NCI-H524 (cell line): ENCODE measurements at places on chromosomes 2 and 18.

GRCh38 chr2:28381225-28382180 lies 11.2 kb upstream of the FOSL2 start:
- DNase-seq = no peak

- no peak for DNase-seq
These were observed 3.0 kb upstream of the ASB1 start for GRCh38 chr2:238423561-238424312.

GRCh38 chr18:44799382-44799906 lies 118.8 kb downstream of the SETBP1 start:
- no peak for DNase-seq

GRCh38 chr2:18104595-18105224 lies 226.2 kb downstream of the KCNS3 start:
- no peak for DNase-seq

- DNase-seq = no peak
These were observed 13.8 kb downstream of the ROCK2 start for GRCh38 chr2:11330457-11331142.

GRCh38 chr2:129492548-129492947 lies 486.9 kb upstream of the RAB6C start:
- DNase-seq = peak; percentile 21

DNA sequence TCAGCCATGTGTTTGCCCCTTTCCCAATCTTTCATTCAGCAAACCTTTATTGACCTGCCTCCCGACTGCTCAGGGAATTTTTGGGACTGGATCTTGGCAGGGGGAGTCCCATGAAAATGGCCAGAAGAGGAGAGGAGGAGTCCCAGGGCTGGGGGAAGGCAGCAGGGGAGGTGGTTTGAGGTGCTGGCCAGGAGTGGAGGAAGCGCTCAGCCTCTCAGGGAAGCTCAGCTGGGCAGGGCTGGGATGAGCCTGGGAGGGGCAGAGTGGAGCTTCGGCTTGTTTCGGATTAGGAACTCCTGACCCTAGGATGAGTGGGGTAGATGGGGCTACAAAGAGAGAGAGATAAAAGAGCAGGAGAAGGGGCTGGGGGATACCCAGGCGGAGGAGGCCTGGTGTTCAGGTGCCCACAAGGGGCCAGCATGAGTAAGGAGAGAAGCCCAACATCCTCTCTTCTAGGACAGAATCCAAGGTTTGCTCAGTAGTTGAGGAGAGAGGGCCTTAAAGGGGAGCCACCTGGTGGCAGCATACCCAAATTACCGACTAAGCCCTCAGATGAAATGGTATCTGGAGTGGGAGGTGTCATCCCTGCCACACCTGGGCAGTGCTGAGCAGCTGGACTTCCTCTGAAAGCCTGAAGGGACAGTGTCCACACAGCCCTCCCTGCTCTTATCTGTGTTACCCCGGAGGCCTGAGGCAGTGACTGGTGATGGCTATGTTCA lies 91.1 kb downstream of the INHBB start:
- DNase-seq = no peak

- no peak for DNase-seq
These were observed 33.1 kb downstream of the RAMP1 start for GRCh38 chr2:237892478-237892877.

DNA sequence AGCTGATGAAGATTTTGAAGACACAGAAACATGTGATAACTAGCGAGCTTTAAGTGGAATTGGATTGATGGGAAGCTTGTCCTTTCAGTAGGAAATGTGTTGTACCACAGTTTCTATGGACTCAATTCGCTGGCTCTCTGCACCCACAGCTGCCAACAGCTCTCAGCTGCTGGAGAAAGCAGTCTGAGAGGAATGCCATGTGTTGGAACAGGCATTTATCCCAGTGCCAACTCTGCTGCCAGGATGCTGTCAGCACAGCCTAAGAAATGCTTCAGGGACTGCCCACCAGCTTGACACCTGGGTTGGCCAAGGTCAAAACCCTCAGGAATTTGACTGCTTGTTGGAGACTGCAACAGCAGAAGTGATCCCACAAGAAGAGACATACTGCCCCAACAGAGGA lies 193.0 kb upstream of the THSD7B start:
- DNase-seq = no peak

GRCh38 chr2:199940373-199940772 lies 14.9 kb downstream of the TYW5 start:
- DNase-seq = no peak

GRCh38 chr18:57657542-57657941 lies 35.9 kb upstream of the NARS1 start:
- no peak for DNase-seq

DNA sequence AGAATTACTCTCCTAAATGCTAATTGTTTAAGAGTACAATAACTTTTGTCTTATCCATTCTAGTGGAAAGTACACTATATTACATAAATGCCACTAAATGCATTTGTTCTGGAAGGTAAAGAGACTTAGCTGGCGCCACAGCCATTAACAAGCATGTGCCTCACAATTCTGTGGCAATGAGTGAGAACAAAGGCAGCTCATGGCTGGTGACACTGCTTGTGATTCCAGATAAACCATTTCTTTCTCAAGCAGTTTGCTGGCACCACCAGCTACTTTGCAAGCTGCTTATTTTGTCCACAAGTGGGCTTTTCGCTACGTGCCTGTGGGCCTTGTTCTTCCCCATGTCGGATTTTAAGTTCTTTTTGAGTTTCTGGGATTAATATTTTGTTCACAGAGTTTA lies 147.6 kb upstream of the SMAD7 start:
- DNase-seq = no peak

GRCh38 chr2:35976611-35977010 lies 379.0 kb upstream of the CRIM1 start:
- no peak for DNase-seq

DNA sequence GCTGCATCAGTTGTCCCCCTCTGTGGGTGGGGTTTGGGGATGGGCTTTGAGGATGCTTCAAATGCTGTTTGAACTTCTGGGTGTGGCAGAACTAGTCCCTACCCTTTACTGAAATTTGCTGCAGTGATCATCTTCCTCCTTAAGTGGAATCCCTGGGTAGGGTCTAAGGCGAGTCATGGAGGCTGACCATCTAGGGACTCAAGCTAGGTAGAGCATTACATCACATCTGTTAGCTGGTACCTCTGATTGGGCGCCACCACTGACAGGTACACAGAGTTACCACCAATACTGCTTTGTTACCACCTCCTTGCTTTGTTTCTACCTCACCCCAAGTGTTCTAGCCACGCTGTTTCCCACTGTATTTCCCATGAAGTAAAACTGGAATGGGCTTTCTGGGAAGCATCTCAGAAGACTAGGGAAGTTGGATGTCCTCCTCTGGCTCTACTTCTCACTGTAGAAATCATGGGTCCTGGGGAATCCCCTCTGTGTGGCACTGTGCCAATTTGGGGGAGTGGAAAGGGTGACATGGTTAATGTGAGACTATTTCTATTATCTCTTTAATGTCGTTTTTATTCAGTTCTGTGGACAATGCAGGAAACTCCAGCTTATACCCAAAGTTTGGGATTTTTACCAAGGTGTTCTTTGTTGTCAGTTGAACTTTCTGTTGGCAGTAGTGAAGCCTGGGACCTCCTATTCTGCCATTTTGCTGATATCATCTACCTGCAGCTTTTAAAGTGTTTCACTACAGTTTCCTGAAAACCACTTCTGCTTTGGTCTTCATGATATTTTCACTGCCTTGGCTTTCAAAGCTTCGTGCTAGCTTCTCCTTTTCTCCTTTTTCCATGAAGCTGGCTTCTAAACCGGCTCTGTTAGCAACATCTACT lies 14.5 kb upstream of the SULT1C4 start:
- DNase-seq = no peak

DNA sequence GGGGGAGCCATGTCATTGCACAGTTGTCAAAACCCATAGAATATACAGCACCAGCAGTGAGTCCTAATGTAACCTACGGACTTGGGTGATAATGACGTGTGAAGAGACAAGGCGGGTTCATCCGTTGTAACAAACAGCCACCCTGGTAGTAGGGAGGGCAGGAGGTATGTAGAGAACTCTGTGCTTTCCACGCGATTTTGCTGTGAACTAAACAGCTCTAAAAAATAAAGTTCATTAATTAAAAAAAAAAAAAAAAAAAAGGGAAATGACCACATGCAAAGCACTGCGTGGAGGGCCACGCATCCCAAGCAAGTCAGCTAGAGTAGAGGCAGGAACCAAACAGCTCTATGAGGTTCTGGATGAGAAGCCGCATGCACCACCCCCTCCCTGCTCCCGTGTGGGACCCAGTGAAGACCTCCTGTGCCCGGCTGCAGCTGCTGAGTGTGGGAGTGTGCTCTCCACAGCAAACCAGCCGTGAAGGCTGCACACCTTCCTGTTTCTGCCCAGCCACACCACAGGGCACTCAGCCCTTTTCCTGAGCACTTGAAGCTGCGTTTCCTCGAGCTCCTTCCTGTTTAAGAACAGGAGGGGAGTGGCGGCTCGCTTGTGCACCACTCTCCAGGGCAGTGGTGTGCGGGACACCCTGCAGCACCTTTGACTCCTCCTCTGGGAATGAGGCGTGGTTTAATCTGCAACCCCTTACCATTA lies 65.6 kb downstream of the ODC1 start:
- no peak for DNase-seq

DNA sequence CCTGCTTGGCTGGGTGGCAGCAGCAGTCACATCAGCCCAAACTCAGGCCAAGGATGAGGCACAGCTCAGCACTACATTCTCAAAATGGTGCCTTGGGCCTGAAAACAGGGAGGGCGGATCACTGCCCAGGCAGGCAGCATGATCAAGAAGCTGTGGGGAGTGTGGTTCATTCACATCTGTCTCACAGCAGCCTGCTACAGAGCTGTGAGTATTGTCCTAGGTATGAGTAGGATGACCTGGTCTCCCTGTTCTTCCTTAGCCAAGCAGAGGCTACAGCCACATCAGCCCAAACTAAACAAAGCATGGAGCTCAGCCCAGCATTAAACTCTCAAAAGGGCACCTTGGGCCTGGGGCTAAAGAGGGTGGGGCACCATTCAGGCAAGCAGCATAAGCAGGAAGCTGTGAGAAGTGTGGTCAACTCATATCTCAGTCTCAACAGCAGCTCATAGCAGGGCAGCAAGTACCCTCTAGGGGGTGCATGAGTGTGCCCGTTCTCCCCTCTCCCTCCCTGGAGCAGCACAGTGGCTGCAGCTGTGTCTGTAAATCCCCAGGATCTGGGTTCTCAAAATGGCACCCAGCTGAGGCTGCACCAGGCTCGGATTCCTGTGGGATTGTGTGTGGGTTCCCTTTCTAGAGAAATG lies 139.6 kb downstream of the TRABD2A start:
- peak; percentile 44 for DNase-seq

GRCh38 chr2:190551928-190552327 lies 17.4 kb upstream of the NEMP2 start:
- no peak for DNase-seq

- DNase-seq = no peak
These were observed 25.7 kb upstream of the LPIN1 start for GRCh38 chr2:11720752-11721151.

GRCh38 chr18:58590254-58590653 lies 38.6 kb downstream of the ALPK2 start:
- no peak for DNase-seq

DNA sequence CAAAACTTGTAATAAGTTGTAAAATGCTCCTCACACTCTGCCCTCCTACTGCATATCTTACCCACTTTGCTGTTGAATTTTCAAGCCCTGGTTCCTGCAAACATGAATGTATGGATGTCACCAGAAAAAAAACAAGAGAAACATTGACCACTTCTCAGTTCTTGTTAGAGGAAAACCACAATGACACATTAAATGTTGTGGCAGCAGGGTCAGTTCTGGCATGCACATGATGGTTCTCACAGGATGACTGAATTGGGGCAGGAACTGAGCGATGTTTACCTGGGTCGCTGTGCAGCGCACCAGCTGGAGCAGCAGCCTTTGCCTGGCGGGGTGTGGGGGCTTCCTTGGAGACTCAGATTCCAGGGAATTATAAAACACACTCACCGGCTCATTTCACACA lies 14.0 kb upstream of the PRKCE start:
- DNase-seq = no peak

GRCh38 chr18:21930177-21930576 lies 189.6 kb downstream of the MIB1 start:
- no peak for DNase-seq

GRCh38 chr18:24942144-24942543 lies 409.8 kb downstream of the ZNF521 start:
- no peak for DNase-seq

DNA sequence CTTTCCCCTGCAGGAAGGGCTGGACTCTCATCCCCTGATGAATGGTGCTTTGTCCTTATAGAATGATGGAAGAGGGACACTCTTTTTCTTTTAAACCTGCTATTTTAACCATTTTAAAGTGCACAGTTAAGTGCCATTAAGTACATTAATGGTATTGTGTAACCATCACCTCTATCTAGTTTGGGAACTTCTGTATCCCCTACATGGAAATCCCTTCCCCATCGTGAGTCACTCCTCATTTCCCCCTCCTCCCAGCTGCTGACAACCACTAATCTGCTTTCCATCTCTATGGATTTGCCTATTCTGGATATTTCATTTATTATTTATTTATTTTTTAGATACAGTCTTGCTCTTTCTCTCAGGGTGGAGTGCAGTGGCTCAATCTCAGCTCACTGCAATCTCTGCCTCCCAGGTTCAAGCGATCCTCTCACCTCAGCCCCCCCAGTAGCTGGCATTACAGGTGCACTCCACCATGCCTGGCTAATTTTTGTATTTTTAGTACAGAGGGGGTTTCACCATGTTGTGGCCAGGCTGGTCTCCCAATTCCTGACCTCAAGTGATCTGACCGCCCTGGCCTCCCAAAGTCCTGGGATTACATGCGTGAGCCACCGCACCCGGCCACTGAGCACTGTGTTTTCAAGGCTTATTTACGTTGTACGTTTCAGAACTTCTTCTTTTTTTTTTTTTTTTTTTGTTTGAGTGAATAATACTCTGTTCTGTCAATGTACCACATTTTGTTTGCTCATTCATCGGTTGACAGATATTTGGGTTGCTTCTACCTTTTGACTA lies 15.8 kb downstream of the DGKD start:
- DNase-seq = no peak

- no peak for DNase-seq
These were observed 197.5 kb upstream of the NRP2 start for GRCh38 chr2:205484764-205485163.

DNA sequence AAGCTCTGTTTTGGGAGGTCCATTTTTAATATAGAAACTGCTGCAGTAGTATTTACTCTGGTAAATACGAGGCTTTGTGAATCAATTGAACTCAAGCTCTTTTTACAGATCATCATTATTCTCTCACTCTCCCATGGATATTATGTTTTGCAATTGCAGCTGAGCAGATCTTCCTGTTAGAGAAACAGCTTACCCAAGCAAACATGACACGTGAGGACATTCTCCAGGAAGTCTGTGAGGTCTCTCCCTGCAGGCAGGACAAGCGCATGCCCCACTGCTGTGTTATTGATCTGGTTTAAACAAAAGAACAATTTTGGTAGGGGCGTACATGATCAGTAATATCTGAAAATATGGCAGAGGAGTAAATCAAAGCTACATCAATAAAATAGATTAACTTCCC lies 72.1 kb downstream of the COL6A3 start:
- no peak for DNase-seq
